MG63 (cell line): ENCODE measurements at places on chromosomes 2 and 18. TPM values are rescaled to one million over a fixed set of nuclear protein-coding genes. Genes with fewer than 3 reads are reported as not detected.

Gene IL18R1
- total RNA-seq, result not detected in 2 replicates

DNA sequence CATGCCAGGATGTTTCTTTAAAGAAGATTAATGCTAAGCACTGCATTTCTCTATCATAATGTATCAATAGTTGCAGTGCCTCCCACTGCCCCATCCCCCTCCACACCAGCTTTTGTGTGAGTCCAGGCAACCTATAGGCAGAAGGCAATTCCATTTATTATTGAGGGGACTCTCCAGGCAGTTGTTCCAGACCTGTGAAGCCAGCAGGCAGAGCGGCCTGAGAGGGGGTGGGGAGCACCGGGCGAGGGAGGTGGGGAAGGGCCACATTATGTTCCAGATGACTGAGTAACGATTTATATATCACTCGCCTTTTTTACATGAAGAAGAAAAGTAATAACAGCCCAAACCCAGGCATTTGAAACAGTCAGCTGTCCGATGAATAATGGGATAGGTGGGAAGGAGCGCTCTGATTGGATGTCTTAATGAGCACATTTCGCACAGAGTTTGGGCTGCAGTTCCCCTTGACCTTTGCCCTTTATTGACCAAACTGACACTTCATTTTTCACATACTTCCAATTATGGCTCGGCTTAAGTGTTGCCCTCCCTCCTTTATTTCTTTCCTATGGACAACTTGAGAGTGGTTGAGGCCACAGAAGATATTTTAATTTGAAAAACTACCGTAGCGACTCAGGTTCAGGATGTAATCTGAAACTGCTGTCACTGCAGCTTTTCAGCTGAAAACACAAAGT lies 34.4 kb downstream of the MEIS1 start:
- no peak for DNase-seq

Gene C2orf78
- not detected in 2 replicates for total RNA-seq

Gene UGT1A3
- total RNA-seq, result not detected in 2 replicates
